Right lobe of liver (tissue), 6 donors: ENCODE measurements at places on chromosomes 5 and 9.

GRCh38 chr5:74042959-74043358, 417.0 kb downstream of the ARHGEF28 start:
- DNase-seq = no peak

DNA sequence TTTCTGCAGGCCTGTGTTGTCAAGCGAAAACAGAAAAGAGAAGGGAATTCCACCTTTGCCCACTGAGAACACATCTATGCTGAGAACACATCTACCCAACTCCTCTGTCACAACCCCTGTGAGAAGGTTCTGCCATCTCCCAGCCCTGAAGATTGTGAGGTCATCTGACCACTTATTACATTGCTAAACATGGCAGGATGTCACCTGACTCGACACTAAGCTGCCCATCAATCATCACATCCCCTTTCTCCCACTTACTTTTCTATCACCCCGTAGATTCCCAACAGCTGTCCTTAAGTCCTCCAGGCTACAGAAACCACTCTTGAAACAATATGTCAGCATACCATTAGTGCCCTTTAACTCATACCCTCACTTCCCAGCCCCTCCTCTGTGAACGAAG, 64.2 kb upstream of the PRSS3 start:
- no peak for DNase-seq

DNA sequence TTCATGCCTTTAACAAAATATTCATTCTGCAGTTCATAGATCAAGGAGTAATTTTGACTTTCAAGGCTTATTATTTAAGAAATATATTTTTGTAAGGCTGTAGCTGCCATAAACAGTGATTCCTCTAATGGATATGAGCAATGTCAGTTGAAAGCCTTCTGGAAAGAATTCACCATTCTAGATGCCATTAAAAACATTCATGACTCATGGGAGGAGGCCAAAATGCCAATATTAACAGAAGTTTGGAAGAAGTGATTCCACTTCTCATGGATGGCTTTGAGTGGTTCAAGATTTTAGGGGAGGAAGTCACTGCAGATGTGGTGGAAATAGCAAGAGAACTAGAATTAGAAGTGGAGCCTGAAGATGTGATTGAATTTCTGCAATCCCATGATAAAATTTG, 229.1 kb downstream of the DEPDC1B start:
- no peak for DNase-seq

DNA sequence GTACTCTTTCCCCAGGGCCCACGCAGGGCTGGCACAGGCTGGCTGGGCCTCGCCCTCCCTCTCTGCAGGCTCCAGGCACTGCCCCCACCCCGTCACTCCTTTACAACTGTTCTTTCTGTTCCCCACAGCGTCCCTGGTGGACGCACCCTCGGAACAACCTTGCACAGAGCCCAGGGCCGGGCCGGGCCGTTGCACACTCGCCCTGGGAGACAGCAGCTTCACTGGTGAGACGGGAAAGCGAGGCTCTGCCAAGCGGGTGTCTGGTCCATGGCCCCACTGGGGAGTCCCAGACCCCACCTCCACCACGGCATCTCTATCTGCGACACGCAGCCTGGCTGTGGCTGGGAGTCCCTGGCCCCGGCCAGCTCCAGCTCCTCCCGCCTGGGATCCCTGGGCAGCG, 18.4 kb upstream of the QSOX2 start:
- DNase-seq = no peak

GRCh38 chr9:107172979-107173347, 110.1 kb upstream of the RAD23B start:
- no peak for DNase-seq

DNA sequence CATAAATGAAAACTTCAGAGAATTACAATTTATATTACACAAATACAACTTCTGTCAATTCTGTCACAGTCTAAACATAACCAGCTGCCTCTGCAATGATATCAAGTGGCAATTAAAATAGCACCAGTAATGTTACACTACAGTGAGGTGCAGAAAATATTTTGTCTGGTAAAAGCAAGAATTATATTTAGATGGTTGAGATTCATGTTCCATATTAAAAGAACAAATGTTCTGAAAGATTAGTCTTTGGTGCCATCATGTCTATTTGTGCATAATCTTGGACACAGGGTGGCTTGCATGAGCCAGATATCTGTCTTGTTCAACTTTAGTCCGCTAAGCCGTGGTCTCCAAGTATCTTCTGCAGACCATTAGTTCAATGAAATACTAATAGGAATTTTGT, 29.0 kb upstream of the PRR16 start:
- no peak for DNase-seq

DNA sequence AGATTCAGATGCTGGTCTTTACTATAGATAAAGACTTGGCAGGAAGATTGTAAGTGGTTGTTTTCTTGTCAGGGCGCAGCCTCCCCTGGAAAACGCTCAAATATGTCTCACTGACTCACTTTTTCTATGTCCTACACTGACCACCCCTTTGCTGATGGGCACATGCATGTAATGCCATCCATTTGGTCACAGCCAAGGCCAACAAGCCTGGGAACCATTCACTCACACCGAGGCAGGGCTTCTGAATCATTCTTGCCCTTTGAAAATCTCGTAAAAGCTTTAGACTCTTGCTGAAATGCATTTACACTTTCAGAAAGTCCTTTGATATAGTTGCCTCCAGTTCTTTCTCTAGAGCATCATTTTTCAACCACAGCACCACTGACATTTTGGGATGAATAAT, 249.4 kb downstream of the ACTL7B start:
- DNase-seq = no peak

DNA sequence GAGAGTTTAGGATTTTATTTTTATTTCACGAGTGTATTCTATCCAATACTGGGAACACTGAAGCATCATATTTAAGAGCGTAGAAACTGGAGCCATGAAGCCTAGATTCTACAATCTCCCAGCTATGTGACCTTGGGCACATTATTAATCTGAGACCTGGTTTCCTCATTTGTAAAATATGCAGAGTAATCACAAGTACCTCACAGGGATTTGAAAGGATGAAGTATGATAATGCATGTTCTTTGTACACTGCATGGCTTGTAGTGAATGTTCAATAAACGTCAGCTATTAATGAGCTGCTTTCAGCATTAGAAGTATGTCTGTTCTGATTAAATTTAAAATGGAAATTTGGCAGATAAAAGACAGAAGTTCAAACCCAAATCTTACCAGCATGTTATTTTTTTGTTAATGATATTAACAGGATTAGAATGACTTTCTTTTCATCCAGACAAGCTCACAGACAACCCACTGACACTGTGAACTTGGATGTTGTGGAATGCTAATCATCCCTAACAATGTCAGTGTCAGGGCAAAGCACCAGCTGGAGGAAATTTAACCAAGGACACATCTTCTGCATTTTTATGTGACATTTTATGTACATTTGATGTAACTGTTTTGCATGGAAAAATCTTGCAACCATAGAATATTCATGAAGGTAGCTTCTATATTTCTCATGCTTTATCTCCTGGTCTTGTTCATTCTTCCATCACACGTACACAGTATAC, 27.1 kb upstream of the CTXN3 start:
- DNase-seq = no peak
